Activated naive CD4-positive, alpha-beta T cell treated with Interleukin-2 at 50 U/mL for 16 hours (primary cell): ENCODE measurements at places on chromosomes 16 and 17.
A peak's percentile ranks its signal among the peaks of the same experiment; 100 is the strongest.

- peak; percentile 41 for DNase-seq
Measured at GRCh38 chr17:40607641-40608040, 40.0 kb downstream of the SMARCE1 start.

DNA sequence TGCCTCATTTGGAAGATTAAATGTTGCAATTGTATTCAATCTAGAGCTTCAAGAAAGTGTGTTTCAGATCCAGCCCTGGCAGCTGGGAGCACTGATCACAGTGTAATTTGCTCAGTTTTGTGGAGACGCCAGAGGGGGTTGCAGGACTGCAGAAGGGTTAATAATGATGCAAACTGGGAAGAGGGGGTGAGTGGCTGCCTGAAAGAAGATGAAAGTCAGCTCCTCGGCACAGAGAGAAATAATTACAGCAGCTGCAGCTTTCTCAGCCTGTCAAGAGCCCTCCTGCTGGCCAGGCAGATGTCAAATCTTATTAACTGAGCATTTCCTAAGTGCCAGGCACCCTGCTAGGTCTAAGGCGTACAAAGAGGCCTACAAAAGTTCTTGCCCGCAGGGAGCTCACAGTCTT, 97.7 kb downstream of the ZNF18 start:
- no peak for DNase-seq

- DNase-seq = no peak
Measured at GRCh38 chr17:67411397-67411796, 34.3 kb downstream of the PITPNC1 start.

GRCh38 chr16:30992931-30993816, 8.2 kb downstream of the HSD3B7 start:
- no peak for DNase-seq

DNA sequence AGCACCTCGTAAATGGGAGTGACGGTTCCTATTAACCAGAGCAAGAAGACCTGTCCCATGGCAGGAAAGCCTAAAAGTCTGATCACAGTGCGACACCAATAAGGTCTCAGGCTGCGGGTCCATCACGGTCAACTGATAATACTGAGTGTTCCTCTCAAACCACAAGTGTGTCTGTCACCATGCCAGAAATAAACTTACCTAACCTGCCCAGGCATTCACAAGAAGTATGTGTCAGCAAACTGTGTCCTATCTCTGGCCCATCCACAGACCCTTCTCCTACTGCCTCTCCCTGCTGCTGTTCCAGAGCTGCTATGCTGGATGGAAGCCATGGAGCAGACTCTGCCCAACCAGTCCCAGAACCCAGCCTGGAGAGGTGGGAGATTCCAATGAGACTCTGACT, 73.5 kb downstream of the ZNF423 start:
- DNase-seq = no peak

GRCh38 chr16:30439720-30440348, 5.8 kb downstream of the SEPHS2 start:
- DNase-seq = no peak

- no peak for DNase-seq
Measured at GRCh38 chr17:62674363-62674739, 46.9 kb downstream of the MRC2 start.

- no peak for DNase-seq
Measured at GRCh38 chr16:59545721-59546120, 811.6 kb upstream of the GOT2 start.

DNA sequence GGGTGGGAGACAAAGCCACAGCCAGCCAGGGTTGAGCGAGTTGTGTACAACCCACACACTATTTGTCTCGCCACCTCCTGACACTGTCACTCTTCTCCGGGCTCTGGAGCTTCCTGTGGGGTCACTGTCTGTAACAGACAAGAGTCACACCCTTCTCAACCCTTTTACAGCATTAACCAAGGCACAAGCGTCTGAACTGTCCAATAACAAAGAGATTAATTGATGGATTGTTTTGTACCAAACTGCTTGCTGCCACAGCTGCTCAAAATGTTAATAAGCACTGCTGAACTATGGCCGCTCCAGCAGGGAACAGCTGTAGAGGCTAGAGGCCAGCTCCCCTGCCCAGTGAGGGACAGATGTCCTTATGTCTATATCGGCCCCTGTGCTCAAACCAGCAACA, 25.2 kb upstream of the HYDIN start:
- no peak for DNase-seq
